NB4 (cell line): ENCODE measurements at places on chromosomes 4 and X.

DNA sequence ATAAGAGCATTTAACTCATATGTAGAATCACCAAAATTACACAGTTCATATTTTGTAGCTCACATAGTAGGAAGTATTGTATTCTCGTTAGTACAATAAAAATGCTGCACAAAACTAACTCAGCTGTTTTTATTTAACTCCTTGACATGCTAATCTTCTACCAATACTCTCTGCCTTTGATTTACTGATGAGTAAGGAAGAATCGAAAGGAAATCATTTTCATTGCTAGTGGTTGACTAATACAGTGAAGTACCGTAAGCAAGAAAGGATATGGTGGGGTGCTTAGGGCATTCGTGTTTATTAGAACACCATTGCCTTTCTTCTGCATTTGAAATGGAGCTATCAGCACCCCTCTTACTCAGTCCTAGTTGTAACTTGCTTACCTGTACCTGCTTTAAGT lies 1239.1 kb upstream of the TENM3 start:
- DNase-seq = no peak

- DNase-seq = peak; percentile 46
Measured at GRCh38 chrX:46381630-46382029, 163.6 kb downstream of the ZNF674 start.

DNA sequence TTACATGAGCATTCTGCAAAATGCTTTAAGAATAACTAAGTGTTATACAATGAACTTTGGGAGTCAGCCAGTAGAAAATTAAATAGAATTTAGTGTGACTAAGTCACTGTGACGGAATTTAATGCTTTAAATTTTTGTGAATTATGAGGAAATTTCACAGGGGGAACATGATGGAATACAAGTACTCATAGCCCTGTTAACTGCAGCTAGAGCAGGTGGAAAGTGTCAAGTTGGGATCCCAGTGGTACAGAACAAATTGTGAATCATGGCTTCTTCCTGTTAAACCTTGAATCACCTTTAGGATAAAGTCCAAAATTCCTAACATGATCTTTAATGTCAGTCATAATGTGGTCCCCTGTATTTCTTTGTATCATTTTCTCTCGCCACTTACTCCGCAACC lies 212.2 kb upstream of the CENPE start:
- no peak for DNase-seq

GRCh38 chrX:42149281-42149680 lies 225.9 kb upstream of the CASK start:
- DNase-seq = no peak

- peak; percentile 13 for DNase-seq
Measured at GRCh38 chrX:137926090-137926489, 360.2 kb downstream of the ZIC3 start.

DNA sequence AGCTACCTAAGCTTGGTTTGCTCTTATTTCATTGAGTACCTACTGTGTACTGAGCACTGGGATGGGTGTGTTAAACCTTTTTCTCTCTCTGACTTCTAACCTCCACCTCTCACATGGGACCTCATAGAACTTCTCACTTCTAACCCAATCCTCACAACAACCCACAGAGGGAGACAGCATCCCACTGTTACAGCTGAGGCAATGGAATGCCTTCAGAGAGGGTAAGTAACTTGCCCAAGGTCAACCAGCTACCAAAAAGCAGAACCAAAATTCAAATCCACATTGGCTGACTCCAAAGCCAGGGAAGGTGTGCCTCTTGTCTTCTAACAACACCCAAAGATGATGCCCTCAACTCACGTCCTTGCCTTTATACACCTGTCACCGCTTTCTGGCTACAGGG lies 5.4 kb downstream of the SEL1L3 start:
- DNase-seq = peak; percentile 35

GRCh38 chrX:43562372-43562771 lies 93.7 kb upstream of the MAOA start:
- DNase-seq = no peak

GRCh38 chr4:107603430-107603829 lies 116.6 kb downstream of the PAPSS1 start:
- DNase-seq = no peak

GRCh38 chr4:89575840-89576239 lies 261.1 kb downstream of the SNCA start:
- no peak for DNase-seq

- no peak for DNase-seq
Measured at GRCh38 chrX:66553973-66554372, 84.9 kb downstream of the EDA2R start.

GRCh38 chrX:47482512-47483305 lies at the start of gene ZNF41:
Gene ZNF41, minus strand, starts transcription at chrX:47483222. Its CDS starts 15,741 bp downstream, at chrX:47467481.
- DNase-seq = peak; percentile 88

- no peak for DNase-seq
Measured at GRCh38 chr4:144873226-144873990, 224.6 kb downstream of the ANAPC10 start.

GRCh38 chr4:126899331-126899801 lies 733.4 kb upstream of the INTU start:
- no peak for DNase-seq

DNA sequence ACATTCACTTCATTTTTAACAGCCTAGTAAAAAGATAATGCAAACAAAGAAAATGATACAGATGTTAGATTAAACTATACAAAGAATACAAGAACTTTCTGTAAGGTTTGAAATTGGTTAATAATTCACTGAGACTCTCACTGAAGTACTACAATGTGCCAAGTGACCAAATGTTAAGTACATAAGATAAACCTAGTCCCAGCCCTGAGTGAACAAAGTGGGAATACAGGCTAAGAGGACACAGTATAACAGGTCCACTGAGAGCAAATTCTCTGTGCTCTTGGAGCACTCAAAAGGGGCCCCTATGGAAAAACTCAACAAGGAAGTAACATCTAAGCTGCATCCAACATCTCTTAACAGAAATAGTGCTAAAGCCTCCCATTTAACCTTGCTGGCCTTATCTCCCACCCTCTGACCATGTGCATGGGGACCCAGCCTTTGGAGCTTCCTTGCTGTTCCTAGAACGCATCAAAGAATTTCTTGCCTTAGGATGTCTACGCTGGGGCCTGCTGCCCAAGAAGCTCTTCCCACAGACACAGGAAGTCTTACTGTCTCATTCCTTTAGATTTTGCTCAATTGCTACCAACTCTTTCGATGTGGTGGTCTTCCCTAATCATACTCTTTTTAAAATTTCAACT lies 113.4 kb downstream of the ZAR1 start:
- DNase-seq = no peak

DNA sequence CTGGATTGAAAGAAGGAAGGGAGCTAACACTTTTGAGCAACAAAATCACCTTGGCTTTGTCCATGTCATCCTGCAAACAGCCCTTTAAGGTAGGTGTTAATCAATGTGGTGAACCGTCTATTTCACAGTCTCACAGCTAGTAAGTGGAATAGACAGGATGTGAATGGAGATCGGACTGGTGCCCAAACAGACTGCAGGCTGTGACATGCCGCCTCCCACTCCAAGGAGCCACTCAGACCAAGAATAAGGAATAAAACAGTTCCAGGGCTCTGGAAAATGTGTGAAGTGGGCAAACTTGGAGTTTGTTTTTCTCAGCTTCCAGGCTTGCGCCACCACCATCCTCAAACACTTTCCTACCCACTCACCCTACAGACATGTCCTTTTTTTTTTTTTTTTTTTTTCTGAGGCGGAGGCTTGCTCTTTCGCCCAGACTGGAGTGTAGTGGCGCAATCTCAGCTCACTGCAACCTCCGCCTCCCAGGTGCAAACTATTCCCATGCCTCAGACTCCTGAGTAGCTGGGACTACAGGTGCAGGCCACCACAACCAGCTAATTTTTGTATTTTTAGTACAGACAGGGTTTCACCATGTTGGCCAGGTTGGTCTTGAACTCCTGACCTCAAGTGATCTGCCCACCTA lies 57.7 kb upstream of the SEC24B start:
- DNase-seq = no peak

GRCh38 chr4:184268584-184269160 lies 51.0 kb upstream of the ENPP6 start:
- DNase-seq = peak; percentile 65

DNA sequence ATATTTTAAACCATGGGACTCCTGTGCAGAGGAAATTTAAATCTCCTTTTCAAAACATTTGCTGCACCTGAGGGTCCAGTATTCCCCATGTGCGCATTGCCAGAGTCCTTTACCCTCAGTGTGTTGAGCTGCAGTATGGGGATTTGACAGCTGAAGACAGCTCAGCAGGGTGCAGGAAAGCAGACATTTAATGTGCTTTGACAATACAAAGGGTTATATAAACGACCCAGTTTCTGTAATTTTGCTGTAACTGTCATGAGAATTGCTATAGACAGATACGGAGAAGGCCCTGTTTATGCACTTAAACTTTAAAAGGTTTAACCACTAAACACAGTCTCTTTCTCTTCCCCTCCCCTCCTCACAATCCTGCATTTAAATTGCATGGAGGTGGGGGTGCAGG lies 393.4 kb downstream of the MID1IP1 start:
- DNase-seq = no peak

DNA sequence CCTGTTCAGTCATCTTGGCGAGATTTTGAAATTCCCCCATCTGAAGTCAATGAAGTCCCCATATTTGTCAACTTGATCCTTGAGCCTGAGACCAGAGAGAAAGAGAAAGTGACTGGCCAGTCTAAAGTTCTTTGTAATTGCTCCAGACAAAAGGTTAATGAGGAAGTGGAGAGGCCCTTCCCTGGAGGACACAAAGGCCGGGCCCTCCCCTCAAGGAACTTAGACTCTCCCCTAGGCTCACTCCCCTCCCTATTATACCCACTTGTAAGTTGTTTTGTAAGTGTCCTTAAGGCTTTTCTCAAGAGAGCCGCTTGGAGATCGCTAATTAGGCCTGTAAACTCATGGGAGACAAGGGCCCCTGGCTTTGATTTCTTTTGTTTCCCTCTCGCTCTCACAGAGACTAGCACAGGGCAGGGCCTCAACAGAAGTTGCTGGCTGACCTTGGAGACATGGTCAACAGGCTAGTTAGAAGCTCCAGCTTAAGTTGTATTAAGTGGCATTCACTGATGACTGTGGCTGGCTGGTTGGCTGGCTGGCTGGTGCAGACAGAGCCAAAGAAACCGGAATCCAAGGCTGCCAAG lies 20.3 kb upstream of the GPC4 start:
- no peak for DNase-seq

DNA sequence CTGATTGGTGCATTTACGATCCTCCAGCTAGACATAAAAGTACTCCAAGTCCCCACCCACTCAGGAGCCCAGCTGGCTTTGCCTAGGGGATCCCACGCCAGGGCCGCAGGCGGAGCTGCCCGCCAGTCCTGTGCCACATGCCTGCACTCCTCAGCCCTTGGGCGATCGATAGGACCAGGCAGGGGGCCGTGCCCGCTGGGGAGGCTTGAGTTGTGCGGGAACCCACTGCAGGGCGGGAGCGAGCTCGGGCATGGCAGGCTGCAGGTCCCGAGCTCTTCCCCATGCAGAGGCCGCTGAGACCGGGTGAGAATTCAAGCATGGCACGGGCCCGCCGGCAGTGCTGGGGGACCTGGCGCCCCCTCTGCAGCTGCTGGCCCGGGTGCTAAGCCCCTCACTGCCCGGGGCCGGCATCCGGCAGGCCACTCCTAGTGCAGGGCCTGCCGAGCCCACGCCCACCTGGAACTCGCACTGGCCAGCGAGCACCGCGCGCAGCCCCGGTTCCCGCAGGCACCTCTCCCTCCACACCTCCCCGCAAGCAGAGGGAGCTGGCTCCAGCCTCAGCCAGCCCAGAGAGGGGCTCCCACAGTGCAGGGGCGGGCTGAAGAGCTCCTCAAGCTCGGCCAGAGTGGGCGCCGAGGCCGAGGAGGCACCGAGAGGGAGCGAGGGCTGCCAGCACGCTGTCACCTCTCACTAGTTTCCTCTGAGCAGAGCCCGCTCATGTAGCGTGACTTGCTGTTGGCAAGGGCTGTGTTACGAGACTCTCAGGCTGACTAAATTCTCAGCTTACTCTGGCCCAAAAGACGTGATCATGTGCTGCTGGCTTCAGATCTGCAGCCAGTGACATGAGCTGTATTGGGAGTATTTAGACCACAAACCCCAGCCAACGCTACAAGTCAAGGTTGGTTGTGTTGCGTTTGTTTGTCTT lies 87.5 kb downstream of the TRAPPC11 start:
- DNase-seq = no peak

DNA sequence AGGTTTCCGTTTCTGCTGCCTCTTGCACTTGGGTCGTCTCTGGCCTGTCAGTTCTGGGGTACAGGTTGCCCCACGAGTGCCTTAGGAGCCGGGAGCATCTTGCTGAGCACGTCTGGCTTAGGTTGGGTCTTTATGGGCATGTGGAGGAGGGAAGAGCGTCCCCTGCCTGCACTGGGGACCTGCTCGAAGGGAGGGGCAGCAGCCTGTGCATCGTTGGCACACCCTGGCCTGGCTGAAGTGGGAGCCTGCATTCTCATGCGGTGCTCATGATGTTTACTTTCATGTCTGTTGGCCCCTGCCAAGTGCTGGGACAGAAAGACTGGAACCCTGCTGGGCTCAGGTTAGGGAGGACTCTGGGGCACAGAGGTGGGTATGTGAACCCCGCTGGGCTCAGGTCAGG lies 23.8 kb upstream of the TADA2B start:
- no peak for DNase-seq

- DNase-seq = no peak
Measured at GRCh38 chr4:159677521-159677920, 574.6 kb downstream of the RAPGEF2 start.

DNA sequence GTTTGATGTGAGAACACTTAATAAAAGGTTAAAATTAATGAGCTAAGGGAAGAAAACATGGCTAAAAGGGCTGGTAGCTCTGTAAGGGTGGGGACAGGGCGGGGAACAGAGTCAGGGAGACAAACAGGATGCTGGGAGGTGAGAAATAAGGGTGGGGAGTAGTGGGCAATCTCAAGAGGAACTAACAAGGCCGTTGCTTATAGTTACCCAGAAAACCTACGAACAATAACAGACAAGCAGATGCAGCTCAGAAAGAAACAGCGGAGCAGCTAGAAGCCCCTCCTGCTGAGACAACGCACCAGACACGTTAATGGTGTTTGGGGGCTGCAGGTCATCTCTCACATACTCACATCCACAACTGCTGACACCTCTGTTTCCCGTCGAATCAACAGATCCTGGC lies 9.7 kb upstream of the KLF3 start:
- peak; percentile 35 for DNase-seq

DNA sequence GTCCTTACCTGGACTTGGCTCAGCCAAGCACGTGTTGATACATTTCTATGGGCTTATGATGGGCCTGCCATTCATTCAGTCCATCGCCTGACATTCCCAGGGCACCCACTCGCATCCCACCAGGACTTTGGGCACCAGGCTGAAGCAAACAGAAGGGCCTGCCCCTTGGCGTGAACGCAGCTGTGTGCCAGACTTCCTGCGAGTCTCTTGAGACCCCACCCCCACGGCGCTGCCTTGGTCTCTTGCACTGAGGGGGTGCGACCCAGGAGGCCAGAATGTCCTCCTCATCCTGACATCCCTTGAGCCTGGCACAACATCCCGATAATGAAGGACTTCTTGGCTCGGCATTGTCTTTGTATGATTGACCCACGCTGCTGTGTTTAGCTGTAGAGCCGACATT lies 1.5 kb upstream of the PSAPL1 start:
- DNase-seq = no peak

- DNase-seq = no peak
Measured at GRCh38 chr4:3062471-3062870, 11.9 kb downstream of the HTT-AS start.
